ENCODE measurements at places on chromosomes 3 and 15.

DNA sequence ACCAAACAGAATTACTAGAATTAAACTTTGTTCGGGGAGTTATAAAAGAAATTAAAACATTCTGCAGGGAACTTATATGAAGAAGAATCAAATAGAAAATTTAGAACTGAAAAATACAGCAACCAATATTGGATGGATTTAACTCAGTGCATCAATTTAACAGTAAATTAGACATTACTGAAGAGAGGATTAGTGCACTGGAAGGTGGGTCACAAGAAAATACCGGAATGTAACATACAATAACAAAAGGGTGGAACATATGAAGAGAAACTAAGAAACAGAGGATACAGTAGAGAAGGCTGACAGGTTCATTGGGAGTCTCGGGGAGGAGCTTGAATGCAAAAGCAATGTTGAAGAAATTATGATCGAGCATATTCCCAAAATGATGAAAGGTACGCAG is 56.3 kb downstream of the CDIN1 start:
- DNase-seq, result no peak

GRCh38 chr3:123129092-123129491 is 62.3 kb downstream of the PDIA5 start:
- DNase-seq, result no peak

DNA sequence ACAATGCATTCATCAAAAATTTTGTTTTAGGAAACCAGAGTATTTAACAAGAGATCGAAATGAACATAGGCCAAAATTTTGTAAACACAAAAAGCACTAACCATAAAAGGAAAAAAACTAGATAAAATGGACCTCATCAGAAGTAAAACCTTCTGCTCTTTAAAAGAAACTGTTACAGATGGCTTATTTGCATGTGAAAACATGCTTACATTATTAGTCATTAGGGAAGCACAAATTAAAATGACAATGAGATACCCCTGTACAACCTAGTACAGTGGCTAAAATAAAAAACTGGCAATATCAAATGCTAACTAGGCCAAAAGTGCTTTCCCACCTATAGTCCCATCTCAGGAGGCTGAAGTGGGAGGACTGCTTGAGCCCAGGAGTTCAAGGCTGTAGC is 19.3 kb downstream of the UBR1 start:
- no peak for DNase-seq

DNA sequence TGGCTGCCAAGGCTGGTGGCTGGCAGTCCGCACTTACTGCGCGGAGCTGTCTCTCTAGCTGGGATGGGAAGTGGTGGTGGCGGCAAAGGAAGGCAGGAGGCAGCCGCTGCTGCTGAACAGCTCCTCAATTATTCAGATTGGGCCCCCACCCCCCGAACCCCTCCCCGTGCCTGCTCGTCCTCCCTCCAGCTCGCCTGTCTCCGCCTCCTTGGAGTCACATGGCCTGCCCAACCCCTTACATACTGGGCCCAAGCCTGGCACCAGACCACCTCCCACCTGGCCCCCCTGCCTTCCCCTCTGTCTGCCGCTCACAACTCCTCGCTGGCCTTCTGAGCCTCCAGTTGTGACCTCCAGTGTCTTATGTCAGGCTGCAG is at the start of gene SLC7A14:
SLC7A14 (minus strand) TSS at position 139 of the 374 bp plus-strand sequence. CDS start 59,139 bp downstream, outside the sequence.
- no peak for DNase-seq

- no peak for DNase-seq
Observed at GRCh38 chr3:189572249-189572648, 58.9 kb upstream of the TP63 start.
